ENCODE measurements at places on chromosomes 4 and X. TPM values are rescaled to one million over a fixed set of nuclear protein-coding genes. Genes with fewer than 3 reads are reported as not detected.

GRCh38 chrX:154369449-154370299 lies 4.8 kb downstream of the FLNA start:
- peak overlapping the region; percentile 99 for H3K27ac ChIP-seq
- DNase-seq = peak; percentile 95
- H3K4me3 ChIP-seq = peak overlapping the region; percentile 95
- H3K4me1 ChIP-seq = peaks cover 7% of the 10 kb centered on the region

DNA sequence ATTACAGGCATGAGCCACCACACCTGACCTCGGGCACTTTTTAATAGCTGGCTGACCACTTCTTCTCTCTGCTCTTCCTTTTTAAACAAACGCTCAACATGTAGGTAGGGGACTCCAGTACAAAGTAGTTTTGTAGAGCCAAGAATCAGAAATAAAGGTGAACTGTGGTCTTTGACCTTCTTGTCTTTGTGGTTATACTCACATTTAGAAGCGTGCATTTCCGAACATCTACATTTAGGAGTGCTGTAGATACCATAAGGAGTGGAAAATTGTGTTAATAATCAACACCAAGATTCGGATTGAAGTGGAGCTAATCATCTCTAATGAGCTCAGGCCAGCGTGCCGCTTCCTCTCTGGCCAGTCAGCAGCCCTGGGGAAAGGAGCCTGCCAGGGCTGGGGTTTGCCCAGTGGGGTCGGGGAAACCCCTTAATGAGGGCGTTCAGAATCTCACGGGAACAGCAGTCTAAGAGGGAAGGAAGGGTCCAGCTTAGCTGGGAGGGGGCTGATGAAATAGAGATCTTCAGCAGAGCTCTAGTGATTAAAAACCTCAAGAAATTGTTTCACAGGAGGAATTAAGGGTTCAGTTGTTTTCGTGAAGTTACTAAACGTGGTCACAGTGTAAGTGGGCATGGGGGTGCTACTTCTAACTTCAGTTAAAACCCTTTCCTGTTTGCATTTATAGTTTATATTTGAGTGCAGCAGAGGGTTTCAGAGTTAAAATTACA lies 81.2 kb downstream of the GAB1 start:
- no peaks in the 10 kb centered on the region for H3K27me3 ChIP-seq
- peaks cover 1% of the 10 kb centered on the region for H3K4me1 ChIP-seq
- no peak overlapping the region for H3K4me3 ChIP-seq
- H3K27ac ChIP-seq = no peak overlapping the region

DNA sequence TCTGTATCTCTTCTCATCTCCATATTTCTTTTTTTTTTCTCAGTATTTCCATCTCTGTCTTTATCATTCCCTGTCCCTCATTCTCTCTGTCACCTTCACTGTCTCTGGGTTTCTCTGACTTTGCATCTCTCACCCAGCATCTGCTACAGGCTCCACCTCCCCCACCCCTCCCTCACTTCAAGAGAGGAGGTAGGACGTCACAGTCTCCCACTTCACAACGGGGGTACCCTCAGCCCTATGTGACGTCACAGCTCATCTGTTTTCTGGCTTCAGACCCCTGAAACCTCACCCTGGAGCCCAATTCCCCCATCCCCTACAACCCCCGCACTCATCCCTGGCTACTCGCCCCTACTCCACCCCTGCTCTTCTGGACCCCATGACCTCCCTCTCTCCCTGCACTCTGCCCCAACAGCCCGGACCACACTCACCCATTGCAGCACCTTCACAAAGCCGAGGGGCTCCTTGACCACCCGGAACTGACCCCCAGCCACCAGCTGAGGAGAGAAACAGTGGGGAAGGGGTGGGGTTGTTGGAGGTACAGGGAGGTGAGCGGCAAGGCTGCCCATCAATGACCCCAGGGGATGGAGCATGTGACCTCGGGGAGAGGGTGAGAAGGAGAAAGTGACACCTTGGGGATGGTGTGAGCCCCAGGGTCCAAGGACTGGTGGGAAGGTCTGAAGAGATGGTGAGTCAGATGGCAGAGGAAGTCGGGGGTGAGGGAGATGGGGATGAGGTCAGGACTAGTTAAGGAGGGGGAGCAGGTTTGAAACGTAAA lies 1.3 kb downstream of the SYP start:
- H3K27ac ChIP-seq = no peak overlapping the region
- H3K36me3 ChIP-seq = no peaks in the 10 kb centered on the region
- no peaks in the 10 kb centered on the region for H3K4me1 ChIP-seq
- no peak for DNase-seq

GRCh38 chr4:10139518-10139917 lies 22.9 kb upstream of the WDR1 start:
- no peak overlapping the region for H3K27ac ChIP-seq
- DNase-seq = no peak
- H3K27me3 ChIP-seq = peaks cover 8% of the 10 kb centered on the region
- no peaks in the 10 kb centered on the region for H3K4me1 ChIP-seq

- DNase-seq = no peak
- peaks cover 37% of the 10 kb centered on the region for H3K27me3 ChIP-seq
- no peak overlapping the region for H3K27ac ChIP-seq
- H3K36me3 ChIP-seq = no peaks in the 10 kb centered on the region
- no peaks in the 10 kb centered on the region for H3K4me1 ChIP-seq
- H3K4me3 ChIP-seq = no peak overlapping the region
Observed at GRCh38 chr4:3021127-3021526, 53.2 kb downstream of the HTT-AS start.

DNA sequence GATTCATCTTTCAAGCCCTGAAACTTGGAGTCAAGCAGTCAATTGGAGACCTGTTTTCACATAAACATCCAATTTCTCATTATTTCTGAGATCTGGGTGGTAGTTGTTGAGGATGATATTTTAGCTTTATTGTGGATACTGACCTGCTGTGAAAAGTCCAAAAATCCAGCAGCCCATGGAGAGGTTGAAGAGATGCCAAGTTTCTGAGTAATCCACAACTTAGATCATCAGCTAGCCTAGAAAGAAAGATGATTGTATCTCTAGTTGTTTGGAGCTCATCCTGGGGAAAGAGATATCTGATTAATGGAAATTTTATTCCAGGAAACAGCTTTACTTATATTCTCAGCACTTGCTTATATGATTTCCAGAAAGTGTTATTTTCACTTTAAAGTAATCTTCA lies 48.6 kb upstream of the DCX start:
- no peaks in the 10 kb centered on the region for H3K4me1 ChIP-seq
- H3K36me3 ChIP-seq = no peaks in the 10 kb centered on the region
- H3K4me3 ChIP-seq = no peak overlapping the region
- H3K27ac ChIP-seq = no peak overlapping the region
- H3K27me3 ChIP-seq = peaks cover 2% of the 10 kb centered on the region
- DNase-seq = no peak

- no peaks in the 10 kb centered on the region for H3K4me1 ChIP-seq
- DNase-seq = no peak
- no peak overlapping the region for H3K27ac ChIP-seq
- no peak overlapping the region for H3K4me3 ChIP-seq
- H3K27me3 ChIP-seq = no peaks in the 10 kb centered on the region
Observed at GRCh38 chr4:146814750-146815149, 130.9 kb downstream of the TTC29 start.

DNA sequence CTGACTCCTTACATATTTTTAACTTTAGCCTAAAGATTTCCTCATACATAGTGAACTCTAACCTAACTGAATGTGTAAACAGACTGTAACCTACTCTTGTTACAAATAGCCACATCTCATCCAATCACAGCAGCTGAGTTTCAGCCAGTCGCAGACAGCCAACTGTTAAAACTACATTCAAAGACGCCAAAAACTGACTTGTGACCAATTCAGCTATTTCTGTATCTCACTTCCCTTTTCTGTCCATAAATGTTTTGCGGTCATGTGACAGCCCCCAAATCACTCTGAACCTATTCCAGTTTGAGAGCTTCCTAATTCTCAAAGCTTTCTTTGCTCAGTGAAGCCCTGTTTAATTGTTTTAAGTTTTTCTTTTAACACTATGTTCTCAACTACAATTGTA lies 2731.9 kb downstream of the ARAP2 start:
- H3K4me1 ChIP-seq = no peaks in the 10 kb centered on the region
- DNase-seq = no peak
- no peak overlapping the region for H3K4me3 ChIP-seq
- no peaks in the 10 kb centered on the region for H3K36me3 ChIP-seq

GRCh38 chr4:78818530-78819079 lies 42.5 kb downstream of the BMP2K start:
- no peaks in the 10 kb centered on the region for H3K36me3 ChIP-seq
- H3K27ac ChIP-seq = no peak overlapping the region
- DNase-seq = peak; percentile 31
- H3K4me3 ChIP-seq = no peak overlapping the region
- H3K4me1 ChIP-seq = peaks cover 2% of the 10 kb centered on the region
- no peaks in the 10 kb centered on the region for H3K27me3 ChIP-seq

- no peak overlapping the region for H3K27ac ChIP-seq
- no peaks in the 10 kb centered on the region for H3K36me3 ChIP-seq
- H3K4me1 ChIP-seq = no peaks in the 10 kb centered on the region
- peak overlapping the region; percentile 20 for H3K4me3 ChIP-seq
- H3K27me3 ChIP-seq = peaks cover 2% of the 10 kb centered on the region
Observed at GRCh38 chr4:174154215-174154854, 129.1 kb downstream of the FBXO8 start.

- H3K4me1 ChIP-seq = 0 out of 2 replicates have a peak, but pooled peaks cover 2% of the 10 kb centered on the region
- H3K36me3 ChIP-seq = no peaks in the 10 kb centered on the region
- H3K27me3 ChIP-seq = no peaks in the 10 kb centered on the region
- no peak overlapping the region for H3K27ac ChIP-seq
- H3K4me3 ChIP-seq = no peak overlapping the region
- no peak for DNase-seq
Observed at GRCh38 chr4:112288455-112288854, 2.8 kb upstream of the TIFA start.

- peak; percentile 53 for DNase-seq
- peak overlapping the region; percentile 69 for H3K27ac ChIP-seq
- no peaks in the 10 kb centered on the region for H3K27me3 ChIP-seq
- H3K4me3 ChIP-seq = no peak overlapping the region
- H3K4me1 ChIP-seq = peaks cover 2% of the 10 kb centered on the region
Observed at GRCh38 chr4:23805450-23805851, 84.4 kb downstream of the PPARGC1A start.

- no peaks in the 10 kb centered on the region for H3K4me1 ChIP-seq
- H3K36me3 ChIP-seq = no peaks in the 10 kb centered on the region
- H3K27ac ChIP-seq = no peak overlapping the region
- H3K4me3 ChIP-seq = no peak overlapping the region
- H3K27me3 ChIP-seq = no peaks in the 10 kb centered on the region
Observed at GRCh38 chr4:14079601-14080000, 452.1 kb upstream of the BOD1L1 start.

DNA sequence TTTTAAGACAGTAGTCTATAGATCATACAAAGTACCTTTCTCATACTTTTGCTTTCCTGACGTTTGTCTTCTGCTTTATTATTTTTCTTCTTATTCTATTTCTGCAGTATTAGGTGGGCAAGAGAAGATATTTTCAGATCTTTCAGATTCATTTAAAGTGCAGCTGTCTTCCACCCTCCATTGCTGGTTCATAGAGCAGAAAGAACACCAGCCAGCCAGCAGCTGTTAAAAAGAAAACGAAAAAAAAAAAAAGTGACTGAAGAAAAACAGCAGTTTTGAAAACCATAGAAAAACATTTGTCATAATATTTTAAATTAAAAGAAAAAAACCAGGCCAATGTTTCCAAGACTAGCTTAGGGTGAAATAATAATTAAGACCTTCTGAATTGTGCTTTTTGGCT lies 42.9 kb downstream of the SMAD1 start:
- peaks cover 3% of the 10 kb centered on the region for H3K4me1 ChIP-seq
- H3K4me3 ChIP-seq = no peak overlapping the region

- peaks cover 6% of the 10 kb centered on the region for H3K4me1 ChIP-seq
- H3K4me3 ChIP-seq = no peak overlapping the region
- no peaks in the 10 kb centered on the region for H3K27me3 ChIP-seq
- DNase-seq = no peak
- no peaks in the 10 kb centered on the region for H3K36me3 ChIP-seq
Observed at GRCh38 chr4:127870281-127870680, 10.4 kb upstream of the PLK4 start.

GRCh38 chrX:36978886-36979285 lies 29.3 kb upstream of the FAM47C start:
- no peak overlapping the region for H3K27ac ChIP-seq
- H3K4me3 ChIP-seq = no peak overlapping the region
- H3K27me3 ChIP-seq = no peaks in the 10 kb centered on the region
- no peaks in the 10 kb centered on the region for H3K36me3 ChIP-seq
- peak; percentile 1 for DNase-seq
- no peaks in the 10 kb centered on the region for H3K4me1 ChIP-seq

GRCh38 chr4:73189274-73189810 lies 69.3 kb downstream of the ANKRD17 start:
- peak; percentile 20 for DNase-seq
- H3K4me3 ChIP-seq = no peak overlapping the region
- H3K27ac ChIP-seq = no peak overlapping the region
- no peaks in the 10 kb centered on the region for H3K27me3 ChIP-seq

DNA sequence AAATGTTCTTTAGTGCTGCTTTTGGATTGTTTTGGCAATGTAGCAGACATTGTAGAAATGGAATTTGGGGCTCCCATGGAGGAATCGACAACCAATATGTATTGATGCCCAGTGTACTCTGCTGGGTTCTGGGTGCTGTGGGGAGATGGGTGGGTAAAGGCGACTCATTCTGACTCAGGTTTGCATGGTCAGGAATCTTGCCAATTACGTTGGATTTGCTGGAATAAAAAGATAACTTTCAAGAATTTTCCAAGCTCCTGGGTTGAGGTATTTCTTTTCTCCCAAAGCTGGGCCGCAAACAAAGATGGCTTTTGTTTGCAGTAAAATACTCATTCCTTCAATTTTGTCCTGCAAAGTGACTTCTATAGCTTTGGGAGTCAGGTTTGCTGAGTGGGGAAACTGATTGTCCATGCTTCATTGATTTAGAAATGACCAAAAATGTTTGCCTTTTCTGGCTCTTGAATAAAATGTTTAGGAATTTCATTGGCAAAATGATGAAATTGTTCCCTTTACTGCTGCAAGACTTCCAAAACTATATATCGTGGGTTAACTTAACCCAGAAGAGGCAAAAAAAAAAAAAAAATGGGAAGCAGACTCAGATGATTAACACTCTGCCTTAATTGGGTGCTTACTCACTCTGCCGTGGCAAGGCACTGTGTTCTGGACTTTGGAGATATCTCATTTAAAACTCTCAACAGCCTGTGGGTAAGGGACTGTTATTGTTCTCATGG lies 57.0 kb downstream of the RTL9 start:
- H3K27ac ChIP-seq = peak overlapping the region; percentile 52
- no peaks in the 10 kb centered on the region for H3K36me3 ChIP-seq
- no peak overlapping the region for H3K4me3 ChIP-seq
- peak; percentile 74 for DNase-seq

ELF4 gene
- 10.9 TPM for total RNA-seq

MAGEB17 gene
- under 0.01 TPM for total RNA-seq

TLR7 gene
- not detected for total RNA-seq

EXOSC9 gene
- 47.5 TPM for total RNA-seq

SUPT20HL2 gene
- total RNA-seq = not detected

ART3 gene
- total RNA-seq = not detected

ASB12 gene
- not detected for total RNA-seq

CT55 gene
- total RNA-seq = not detected

ADGRL3 gene
- total RNA-seq = 2.5 TPM

OTOP1 gene
- not detected for total RNA-seq

HERC5 gene
- total RNA-seq = under 0.01 TPM

CT45A1 gene
- total RNA-seq = not detected

PPA2 gene
- 52.5 TPM for total RNA-seq
